ENCODE measurements at places on chromosomes 1 and 21.
A peak's percentile ranks its signal among the peaks of the same experiment; 100 is the strongest.

DNA sequence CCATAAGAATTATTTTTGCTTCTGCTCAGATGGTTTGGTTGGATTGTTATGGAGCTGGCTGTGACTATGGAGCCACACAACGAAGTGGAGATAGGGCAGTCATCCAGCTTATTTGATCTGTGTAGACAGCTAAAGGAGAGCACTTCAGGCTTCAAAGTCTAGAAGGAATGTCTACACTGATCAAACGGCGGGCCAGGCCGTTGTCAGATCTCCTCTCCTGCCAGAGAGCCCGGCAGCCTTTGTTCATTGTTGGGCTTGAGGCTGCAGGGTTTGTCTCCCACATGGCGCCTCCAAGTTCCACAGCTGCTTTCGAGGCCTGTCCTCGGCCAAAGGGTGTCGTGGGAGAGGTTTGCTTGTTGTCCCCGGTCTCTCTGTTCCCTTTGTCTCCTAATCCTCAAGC lies 2.8 kb upstream of the STMN1 start:
- DNase-seq = no peak

DNA sequence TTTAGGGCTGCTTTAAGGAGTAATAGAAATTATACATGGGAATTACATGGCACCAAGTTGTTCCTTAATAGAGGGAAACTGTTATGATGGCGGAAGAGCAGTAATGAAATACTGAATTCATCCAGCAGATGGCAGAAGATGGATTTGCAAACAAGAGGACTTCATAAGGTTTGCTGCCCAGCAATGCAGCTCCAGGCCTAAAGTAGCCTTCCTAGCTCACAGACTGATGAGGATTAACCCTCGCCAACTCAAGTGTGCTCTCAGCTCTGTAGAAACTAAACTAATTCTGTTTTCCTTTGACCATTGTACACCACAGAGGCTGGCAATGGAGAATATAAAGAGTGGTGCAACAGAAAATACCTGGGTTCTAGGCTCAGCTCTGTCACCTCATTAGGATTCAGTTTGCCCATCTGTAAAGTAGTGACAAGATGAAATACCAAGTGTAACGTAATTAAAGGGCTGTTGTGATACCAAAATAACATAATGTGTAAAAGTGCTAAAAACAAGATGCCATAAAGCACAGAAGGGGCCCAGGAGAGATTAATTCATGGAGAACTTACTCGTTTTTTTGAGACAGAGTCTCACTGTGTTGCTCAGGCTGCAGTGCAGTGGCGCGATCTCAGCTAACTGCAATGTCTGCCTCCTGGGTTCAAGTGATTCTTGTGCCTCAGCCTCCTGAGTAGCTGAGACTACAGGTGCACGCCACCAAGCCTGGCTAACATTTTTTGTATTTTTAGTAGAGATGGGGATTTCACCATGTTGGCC lies 102.4 kb upstream of the SERBP1 start:
- peak; percentile 80 for DNase-seq

GRCh38 chr1:118989006-118989815 lies 1.1 kb upstream of the TBX15 start:
- peak; percentile 90 for DNase-seq

GRCh38 chr1:39977202-39977601 lies 22.3 kb downstream of the MFSD2A start:
- DNase-seq = no peak

- DNase-seq = no peak
These were observed 59.6 kb upstream of the OLIG2 start for GRCh38 chr21:32966120-32966519.

DNA sequence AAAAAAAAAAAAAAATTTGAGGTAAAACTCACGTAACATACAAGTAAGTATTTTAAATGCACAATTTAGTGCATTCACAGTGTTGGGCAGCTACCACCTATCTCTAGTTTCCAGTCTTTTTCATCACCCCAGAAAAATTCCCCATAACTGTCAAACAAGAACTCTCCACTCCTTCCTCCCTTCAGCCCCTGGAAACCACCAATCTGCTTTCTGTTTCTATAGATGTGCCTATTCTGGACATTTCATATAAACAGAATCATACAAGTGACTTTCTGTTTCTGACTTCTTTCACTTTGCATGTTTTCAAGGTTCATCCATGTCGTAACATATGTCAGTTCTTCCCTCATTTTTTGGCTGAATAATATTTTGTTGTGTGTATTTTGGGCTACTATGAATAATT lies 24.9 kb upstream of the ETS2 start:
- no peak for DNase-seq

- no peak for DNase-seq
These were observed 35.8 kb downstream of the RIPK4 start for GRCh38 chr21:41731081-41731480.

DNA sequence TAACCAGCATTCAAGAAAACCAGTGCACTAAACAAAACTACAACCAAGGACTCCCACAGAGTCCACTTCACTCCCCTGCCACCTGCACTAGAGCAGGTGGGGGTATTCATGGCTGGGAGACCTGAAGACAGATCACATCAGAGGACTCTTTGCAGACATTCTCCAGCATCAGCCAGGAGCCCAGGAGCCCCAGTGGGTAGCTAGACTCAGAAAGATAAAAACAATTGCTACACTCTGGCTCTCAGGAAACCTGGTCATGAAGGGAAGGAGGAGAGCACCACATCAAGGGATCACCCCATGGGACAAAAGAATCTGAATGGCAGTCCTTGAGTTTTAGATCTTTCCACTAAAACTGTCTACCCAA lies 472.1 kb downstream of the PLPP3 start:
- DNase-seq = no peak

GRCh38 chr1:206947255-206947654 lies 989 bp upstream of the PIGR start:
- no peak for DNase-seq

DNA sequence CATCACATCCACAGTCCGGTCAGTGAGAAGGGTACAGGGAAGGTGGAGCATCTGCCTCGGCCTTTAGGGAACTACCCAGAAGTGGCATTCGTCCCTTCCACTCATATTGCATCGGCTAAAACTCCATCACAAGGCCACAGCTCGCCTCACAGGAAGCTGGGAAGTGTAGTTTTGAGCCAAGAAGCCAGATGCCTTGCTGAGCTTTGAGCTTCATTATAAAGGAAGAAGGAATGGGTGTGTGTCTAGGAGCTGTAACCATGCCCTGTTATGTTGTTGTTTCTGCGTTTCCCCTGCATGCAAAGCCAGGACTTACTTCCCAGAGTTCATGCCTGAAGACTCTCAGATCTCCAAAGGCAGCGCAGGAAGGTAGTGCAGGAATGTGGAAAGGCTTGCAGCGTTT lies 61.1 kb downstream of the OPTC start:
- DNase-seq = no peak

- DNase-seq = peak; percentile 97
These were observed 20.4 kb downstream of the OLFML2B start for GRCh38 chr1:162003061-162003829.

- DNase-seq = peak; percentile 68
These were observed 1.6 kb downstream of the COL6A2 start for GRCh38 chr21:46099476-46099875.

GRCh38 chr1:46087891-46088290 lies 44.5 kb downstream of the PIK3R3 start:
- no peak for DNase-seq

GRCh38 chr1:239388159-239388485 lies 1.8 kb downstream of the CHRM3 start:
- no peak for DNase-seq

GRCh38 chr1:80769208-80769750 lies 1031.5 kb upstream of the ADGRL2 start:
- no peak for DNase-seq

GRCh38 chr1:25952841-25953401 lies 44.9 kb downstream of the PAFAH2 start:
- DNase-seq = no peak

GRCh38 chr1:218503102-218503501 lies 158.0 kb downstream of the TGFB2 start:
- DNase-seq = no peak

DNA sequence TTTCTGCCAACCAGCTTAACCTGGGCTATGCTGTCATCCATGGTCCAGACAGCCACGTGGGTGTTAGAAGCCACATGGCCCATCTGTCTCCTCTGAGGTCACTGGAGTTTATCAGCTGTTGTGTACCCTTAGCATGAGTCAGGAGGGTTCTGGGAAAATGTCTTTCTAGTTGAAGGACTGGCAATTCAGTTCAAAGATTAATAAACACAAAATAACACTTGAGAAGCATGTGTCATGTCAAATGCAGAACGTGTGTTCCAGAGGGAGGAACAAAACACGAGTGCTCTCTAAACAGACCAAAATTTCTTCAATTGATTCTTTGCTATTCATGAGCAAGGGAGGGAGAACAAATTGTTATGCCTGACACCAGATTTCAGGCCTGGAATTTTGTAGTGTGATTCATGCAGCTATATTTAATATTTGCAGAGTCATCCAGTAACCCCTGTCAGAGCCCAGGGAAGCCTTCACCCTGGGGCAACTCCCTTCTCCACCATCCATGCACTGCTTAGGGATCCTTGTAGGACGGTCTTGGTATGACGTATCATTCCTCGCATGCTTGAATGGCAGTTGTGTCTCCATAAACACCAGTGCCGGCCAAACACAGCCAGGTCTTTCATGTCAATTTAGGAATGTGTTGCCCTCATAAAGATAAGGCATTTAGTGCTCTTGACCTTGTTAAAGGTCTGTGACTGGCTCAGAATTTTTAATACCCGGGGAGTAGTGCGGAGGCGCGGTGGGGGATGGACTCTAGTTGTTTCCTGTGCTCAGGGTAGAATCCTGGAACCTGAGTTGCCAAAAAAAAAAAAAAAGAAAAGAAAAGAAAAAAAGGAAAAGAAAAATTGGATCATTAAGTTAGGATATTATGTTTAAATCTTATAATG lies 27.7 kb upstream of the DYRK1A start:
- DNase-seq = peak; percentile 95

GRCh38 chr1:2570332-2570731 lies 14.2 kb downstream of the TNFRSF14 start:
- DNase-seq = no peak

GRCh38 chr1:219990782-219991510 lies 55.4 kb downstream of the EPRS1 start:
- DNase-seq = no peak

DNA sequence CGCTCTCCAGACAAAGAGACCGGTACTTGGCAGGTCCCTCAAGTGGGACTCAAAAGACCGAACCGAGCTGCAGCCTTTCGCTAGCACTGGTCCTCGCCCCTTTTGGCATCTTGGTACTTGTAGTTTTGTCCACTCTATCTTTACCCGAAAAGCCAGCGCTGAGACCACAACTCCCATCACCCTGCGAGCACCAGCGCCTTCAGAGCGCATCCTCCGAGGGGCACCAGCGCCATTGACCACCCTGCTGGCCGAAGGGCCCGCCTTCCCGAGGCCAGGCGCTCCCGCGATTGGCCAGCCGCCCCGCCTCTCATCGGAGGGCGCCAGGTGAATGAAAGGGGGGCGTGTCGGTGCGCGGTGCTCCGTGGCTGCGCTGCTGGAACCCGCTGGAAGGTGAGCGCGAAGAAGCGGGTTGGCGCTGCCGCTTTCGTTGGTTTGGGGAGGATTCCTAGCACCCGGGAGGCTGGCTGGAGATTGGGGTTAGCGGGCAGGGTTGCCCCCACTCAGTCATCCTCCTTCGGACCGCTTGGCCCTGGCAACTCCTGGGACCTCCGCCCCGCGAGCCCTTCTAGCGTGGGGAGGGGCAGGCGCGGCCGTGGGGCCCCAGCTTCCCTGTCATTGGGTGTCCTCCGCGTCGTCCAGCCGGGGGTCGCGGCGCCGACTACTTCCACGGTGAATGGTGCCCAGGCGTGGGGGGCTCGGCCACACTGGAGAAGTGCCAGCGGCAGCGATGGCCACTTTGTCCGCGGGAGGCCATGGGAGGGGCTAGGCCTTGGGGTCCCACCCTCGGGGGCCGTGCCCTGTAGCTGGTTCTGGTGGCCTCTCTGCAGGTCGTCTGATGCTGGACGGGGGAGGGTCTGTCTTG lies at the start of gene ZBTB8B:
Gene ZBTB8B (plus strand): TSS at position 357 of the 862 bp plus-strand sequence. CDS start 5,553 bp downstream, outside the sequence.
- peak; percentile 97 for DNase-seq

All from islet precursor cell (in vitro differentiated cells).